ENCODE measurements at places on chromosomes 1 and 21.

GRCh38 chr21:21387916-21388315, 389.7 kb downstream of the NCAM2 start:
- no peak for DNase-seq

DNA sequence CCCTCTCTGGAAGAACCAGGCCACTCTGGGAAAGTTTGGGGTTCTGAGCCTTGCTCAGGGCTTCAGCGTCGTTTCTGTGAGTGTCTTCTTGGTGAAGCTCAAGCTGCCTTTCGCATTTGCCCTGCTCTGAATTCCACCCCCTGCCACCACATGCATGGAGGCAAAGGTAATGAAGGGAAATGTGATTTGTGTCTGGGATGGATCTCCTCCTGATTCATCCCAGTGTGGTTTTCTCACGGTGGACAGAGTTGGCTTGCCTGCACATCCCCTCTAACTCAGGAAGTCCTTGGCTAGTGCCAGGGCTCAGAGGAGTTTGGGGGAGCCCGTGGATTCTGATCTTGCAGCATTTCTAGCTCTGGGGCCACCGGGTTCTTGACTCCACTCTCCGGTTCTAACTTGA, 173.6 kb upstream of the RAB4A start:
- no peak for DNase-seq

DNA sequence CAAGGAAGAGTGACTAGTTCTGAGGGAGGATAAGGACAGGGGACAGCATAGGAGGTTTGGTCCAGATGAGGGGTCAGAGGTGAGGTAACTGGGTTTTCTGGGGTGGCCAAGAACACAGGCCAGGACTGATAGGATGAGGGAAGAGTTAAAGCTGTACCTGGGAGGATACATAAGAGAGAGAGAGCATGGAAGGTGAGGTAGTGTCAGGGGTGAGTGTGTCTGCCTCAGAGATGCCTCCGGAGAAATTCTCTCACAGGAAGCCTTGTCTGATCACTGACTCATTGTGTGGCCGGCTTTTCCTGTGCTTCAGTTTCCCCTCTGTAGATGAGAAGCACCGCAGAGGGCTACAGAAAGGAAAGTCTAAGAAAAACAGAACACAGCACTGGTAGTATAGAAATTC, 40.2 kb downstream of the FASLG start:
- peak; percentile 77 for DNase-seq

DNA sequence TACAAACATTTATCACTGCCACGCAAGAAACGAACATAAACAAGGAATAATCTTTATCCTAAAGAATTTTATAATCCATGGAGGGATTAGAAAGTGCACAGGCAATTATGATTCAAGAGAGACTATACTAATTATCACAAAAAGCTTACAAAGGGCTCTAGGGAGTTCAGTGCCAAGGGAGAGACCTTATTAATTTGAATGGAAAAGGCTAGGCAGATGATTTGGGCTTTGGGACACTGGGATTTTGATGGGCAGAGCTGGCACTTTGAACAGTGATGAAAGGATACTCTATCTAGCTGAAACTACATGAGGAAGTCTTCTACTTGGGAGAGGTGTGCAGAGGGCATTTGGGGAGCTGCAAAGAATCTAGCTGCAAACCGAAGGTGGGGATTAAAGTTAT, 48.9 kb upstream of the IVNS1ABP start:
- no peak for DNase-seq

DNA sequence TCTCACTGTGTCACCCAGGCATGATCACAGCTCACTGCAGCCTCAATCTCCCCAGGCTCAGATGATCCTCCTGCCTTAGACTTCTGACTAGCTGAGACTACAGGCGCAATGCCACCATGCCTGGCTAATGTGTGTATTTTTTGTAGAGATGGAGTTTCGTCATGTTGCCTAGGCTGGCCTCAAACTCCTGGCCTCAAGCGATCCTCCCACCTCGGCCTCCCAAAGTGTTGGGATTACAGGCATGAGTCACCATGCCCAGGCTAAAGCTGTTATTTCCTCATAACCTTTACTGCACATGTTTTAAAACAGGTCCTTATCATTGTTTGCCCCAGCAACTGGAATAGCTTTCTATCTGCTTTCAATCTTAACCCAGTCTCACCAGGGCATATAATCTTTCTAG, 2.9 kb downstream of the SARS1 start:
- no peak for DNase-seq

DNA sequence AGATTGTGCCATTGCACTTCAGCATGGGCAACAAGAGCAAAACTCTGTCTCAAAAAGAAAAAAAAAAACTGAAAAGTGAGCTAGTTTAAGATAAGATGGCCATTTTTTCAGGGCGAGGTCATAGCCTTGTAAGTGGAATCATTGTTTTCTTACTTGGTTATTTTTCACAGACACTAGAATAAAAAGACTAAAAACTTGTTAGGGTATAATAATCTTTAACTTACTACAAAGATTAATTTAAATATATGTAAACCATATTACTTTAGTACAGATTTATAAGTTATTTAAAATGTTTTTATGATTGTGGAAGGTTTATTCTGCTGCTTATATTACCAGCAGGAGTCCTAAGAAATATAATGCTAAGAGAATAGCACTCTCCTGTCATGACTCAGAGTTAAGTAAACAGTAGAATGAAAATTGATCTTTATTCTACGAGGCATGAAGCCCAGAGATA, 23.5 kb downstream of the ANGPTL1 start:
- no peak for DNase-seq

- DNase-seq, result peak; percentile 59
Observed at GRCh38 chr1:244665771-244666217, 12.9 kb downstream of the DESI2 start.

DNA sequence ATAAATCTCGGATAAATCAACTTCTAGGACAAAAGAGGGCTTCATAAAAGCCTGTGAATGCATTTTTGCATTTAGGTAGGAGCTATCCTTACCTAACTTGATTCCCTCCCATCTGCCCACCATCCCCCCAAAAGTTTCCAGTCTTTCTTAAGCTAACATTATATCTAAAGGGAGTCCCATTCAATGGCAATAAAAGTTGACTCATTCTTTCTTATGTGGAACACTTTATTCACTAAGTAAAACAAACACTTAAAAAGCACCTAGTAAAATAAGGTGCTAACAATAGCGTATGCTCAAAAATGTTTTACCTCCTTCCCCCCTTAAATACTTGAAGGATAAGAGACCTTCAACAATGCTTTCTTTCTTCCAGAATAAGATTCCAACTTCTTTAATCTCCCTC, 83.8 kb downstream of the GON4L start:
- no peak for DNase-seq

GRCh38 chr1:109396871-109397580, 692 bp downstream of the SORT1 start:
- DNase-seq, result peak; percentile 60

GRCh38 chr1:53616927-53617326, 122.0 kb downstream of the GLIS1 start:
- no peak for DNase-seq

- no peak for DNase-seq
Observed at GRCh38 chr21:41874611-41875010, 4.5 kb downstream of the PRDM15 start.

- no peak for DNase-seq
Observed at GRCh38 chr1:210764536-210764935, 369.4 kb downstream of the KCNH1 start.

- DNase-seq, result no peak
Observed at GRCh38 chr1:24528744-24529143, 26.1 kb downstream of the RCAN3 start.

- no peak for DNase-seq
Observed at GRCh38 chr1:10709165-10709564, 87.3 kb downstream of the CASZ1 start.

GRCh38 chr21:46054451-46054881, 43.4 kb upstream of the COL6A2 start:
- DNase-seq, result no peak

DNA sequence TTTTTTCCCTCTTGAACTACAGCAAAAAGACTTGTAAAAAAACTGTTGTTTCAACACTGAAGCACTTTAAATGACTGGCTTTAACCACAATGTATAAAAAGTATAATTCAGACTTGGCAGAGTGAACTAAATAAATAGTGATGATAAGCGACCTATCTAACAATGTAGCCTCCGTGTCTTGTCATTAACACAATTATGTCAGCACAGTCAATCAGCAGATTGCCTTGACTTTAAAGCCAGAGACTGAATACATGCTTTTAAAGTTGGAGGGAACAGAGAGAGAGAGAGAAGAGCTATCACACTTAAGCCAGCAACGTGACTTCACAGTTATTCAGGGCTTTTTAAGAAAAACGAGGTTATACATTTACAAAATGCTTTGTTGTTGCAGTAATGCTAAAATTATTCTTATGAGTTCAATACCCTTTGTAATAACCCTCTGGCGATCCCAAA, 378.1 kb downstream of the LMO4 start:
- DNase-seq, result no peak

GRCh38 chr1:19460535-19461219, 24.7 kb downstream of the CAPZB start:
- DNase-seq, result no peak

DNA sequence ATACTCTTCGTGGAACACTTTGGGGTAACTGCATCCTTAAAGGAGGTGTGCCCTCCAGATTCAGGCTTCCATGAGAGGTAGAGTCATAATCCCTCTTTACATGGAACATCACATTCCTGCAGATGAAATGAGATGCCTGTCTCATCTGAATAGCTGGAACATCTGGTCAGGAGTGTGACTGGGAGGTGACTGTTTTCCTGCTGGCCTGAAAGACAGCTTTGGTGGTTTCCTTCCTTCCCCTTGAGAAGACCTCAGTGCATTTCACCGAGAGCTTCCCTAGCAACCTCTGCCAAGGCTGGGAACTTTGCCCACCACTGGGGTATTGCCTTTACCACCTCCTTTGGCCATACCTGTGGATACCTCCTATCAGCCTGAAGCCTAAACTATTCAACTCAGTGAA, 46.7 kb upstream of the GUCA2A start:
- DNase-seq, result no peak

DNA sequence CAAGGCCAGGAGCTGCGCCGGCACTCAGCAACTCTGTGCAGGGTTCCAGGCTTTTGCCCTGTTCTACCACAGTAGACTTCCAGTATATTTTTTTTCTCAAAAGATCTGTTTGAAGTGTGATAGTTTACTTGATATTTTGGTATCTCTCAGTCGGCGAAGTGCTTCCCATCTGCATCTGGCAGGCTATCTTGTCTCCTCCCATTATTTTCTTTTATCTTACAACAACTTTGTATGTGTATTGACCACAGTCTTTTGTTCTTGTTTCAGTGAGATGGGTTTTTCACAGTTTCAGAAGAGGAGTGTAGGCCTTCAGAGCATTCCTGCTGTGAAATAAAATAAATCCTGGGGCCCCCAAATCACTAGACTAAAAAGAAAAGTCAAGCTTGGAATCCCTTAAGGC, 292.9 kb downstream of the PTGER3 start:
- no peak for DNase-seq

DNA sequence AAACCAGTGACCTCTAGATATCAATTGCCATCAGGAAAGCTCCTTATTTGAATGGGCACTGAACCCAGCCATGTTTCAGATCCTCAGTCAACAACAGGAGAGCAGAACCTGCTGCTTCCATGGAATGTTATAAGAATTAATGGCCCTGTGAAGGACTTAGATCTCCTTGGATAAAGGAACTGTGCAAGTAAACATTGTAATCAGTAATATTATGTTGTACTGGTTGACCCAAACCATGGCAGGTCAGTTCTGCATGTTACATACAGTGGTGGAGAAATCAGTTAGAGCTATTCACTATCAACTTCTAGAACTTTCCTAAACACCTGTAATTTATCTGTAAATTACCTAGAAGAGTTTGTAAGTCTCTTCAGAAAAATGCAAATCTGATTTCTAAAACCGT, 11.2 kb upstream of the CLDN8 start:
- no peak for DNase-seq

DNA sequence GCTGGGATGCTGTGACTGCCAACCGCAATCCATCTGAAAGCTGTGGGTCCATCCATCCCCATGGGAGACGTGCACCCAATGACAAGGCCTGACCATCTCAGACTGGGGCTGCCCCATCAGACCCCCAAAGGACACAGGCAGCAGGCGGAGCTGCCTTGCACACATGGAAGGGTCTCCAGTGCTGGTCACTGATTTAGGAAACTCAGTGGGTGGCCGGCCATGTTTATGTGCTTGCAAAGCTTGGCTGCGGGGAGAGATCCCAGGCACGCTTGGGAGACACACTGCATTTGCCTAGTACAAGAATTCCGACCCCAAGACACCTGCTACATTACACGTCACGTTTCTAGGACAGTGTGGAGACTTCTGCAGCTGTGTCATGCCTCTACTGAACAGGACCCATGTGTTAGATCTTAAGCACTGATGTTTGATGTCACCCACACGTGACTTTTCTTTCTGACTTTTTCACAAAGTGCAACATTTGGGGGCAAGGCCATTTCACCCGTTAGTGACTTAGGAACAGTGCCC, 181.4 kb downstream of the CLIC6 start:
- no peak for DNase-seq

GRCh38 chr1:84619383-84620102, 45.3 kb upstream of the CTBS start:
- DNase-seq, result peak; percentile 81

Measured in suppressor macrophage treated with lipopolysaccharide for 4 hours (primary cell).